ENCODE measurements at places on chromosomes 1 and 21.

DNA sequence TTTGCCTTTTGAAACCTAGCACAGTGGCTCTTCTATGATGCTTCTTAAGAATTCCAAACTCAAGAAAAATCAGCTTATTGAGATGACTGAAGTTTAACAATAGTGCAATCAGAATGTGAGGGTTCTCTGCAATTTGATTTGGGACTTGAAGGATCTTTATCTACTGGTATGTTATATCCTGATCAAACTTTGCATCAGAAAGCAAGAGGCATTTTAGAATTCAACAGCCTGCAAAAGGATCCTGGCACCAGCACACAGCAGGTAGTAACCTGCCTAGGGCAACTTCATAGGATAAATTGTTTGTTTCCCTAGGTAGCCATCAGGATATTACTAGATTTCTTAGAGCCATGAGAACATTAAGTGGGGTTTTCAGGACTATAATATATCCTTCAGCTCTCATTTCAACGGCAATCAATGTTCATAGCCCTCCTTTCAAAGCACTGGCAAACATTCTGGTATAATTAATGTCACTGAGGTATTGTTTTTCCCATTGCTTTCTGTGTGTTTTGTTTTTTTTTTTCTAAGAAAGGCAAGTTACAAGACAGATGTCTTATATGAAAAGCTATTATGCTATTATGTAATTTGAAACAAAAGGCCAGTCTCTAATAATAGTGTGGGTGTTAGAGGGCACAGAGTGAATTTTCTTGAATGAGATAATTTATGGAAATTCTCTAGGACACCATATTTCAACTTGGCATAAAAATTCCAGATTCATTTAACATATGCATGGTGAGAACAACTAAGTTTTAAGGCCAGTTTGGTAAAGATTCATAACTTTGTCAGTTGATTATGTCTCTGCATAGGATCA lies 34.5 kb downstream of the NTNG1 start:
- DNase-seq = no peak

GRCh38 chr1:49351768-49352167 lies 575.1 kb upstream of the BEND5 start:
- no peak for DNase-seq

DNA sequence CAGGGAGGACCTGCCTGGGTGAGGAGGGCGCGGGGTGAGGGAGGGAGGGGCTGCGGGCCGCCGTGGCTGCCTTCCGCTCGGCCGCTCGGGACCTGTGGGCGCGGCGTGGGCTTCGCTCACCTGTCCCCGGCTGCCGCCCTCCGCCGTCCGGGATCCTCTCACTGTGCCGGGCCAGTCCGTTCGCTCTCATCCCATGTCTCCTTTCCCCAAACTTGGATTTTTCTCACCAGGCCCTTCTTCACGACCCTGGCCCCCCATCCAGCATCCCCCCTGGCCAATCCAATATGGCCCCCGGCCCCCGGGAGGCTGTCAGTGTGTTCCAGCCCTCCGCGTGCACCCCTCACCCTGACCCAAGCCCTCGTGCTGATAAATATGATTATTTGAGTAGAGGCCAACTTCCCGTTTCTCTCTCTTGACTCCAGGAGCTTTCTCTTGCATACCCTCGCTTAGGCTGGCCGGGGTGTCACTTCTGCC lies 362 bp downstream of the ZBTB48 start:
- DNase-seq = no peak

- DNase-seq = no peak
These were observed 2.9 kb downstream of the QSOX1 start for GRCh38 chr1:180157576-180158057.

GRCh38 chr1:50208756-50209155 lies 100.0 kb downstream of the ELAVL4 start:
- DNase-seq = no peak

DNA sequence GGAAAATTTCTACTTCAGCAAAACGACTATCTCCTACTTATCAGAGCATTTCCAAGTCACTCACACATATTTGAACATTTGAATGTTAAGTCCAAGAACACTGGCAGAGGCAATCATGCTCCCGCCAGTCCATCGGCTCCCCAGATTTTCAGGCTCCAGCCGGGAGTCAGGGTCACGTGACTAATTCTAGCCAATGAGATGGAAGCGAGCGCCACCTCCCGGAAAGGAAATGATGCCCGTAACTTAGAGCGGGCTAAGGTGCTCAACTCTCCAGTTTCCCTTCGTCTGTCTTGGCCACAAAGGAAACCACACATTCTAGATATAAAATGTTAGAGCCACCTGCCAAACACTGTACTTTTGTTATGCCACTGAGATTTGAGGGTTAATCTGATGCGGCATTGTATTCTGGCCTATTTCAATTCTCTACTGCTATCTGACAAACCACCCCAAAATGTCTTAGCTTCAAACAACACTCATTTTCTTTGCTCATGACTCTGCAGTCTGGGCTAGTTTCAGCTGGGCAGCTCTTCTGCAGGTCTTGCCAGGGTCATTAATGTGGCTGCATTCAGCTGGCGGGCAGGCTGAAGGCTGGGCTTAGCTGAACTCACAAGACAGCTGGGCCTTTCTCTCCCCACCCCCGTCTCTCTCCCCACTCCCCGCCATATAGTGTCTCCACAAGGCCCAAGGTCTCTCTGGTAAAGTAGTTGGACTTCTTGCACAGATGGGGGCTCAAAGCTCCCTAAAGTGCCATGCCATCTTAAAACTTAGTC lies 16.5 kb upstream of the LHX4 start:
- no peak for DNase-seq

- DNase-seq = no peak
These were observed 1.7 kb downstream of the WASF2 start for GRCh38 chr1:27487966-27488884.

DNA sequence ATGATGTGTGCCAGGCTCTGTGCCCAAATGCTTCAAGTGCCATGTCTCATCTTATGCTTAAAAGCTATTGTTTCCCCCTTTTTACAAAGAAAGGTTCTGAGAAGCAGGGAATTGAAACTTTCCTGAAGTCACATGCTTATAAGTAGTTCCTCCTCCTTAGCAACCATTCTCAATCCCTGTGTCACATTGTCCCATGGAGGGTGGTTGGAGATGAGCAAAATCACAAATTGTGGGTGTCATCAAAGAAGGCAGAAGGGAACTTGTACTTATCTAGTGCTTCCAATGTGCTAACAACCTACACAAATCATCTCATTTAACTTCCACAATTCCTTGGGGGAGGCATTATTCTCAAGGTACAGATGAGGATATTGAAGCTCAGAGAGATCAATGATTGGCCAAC lies 10.1 kb upstream of the ERICH3 start:
- DNase-seq = no peak

DNA sequence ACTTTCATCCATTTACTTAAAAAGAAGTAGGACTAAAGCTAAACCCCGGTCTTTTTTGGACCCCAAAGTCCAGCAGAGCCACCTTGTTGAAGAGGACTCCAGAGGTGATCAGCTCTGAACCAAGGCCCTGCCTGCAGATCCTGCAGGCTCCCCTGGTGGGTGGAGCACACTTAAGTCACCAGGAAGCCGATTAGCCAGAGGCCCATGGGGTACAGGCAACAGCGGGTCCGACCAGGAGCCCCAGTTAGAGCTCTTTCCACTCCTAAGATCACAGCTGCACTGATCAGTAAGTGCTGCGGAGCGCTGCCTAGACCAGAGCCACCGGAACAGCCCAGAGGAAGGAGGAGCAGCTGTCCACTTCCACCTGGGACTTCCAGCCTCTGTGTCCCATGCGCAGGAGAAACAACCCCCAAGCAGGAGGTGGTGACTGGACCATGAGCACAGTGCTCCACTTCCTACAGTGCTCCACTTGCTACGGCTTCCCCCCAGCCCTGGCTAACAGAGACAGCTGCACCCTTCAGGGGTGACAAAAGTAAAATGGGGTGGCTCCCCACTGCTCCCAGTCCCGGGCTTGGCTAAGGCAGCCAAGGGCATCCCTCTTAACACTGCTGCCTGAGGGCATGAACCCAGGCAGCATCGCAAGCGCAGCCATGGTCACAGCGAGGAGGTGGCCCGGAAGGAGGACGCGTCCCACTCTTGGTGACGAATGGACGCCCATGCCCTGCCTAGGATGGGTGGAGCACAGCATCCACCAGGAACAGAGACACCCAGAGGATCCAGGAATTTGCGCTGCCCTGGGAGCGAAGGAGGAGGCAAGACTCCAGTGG lies 58.0 kb downstream of the NPHP4 start:
- no peak for DNase-seq

GRCh38 chr1:56586502-56586901 lies 7.1 kb upstream of the PLPP3 start:
- DNase-seq = no peak

DNA sequence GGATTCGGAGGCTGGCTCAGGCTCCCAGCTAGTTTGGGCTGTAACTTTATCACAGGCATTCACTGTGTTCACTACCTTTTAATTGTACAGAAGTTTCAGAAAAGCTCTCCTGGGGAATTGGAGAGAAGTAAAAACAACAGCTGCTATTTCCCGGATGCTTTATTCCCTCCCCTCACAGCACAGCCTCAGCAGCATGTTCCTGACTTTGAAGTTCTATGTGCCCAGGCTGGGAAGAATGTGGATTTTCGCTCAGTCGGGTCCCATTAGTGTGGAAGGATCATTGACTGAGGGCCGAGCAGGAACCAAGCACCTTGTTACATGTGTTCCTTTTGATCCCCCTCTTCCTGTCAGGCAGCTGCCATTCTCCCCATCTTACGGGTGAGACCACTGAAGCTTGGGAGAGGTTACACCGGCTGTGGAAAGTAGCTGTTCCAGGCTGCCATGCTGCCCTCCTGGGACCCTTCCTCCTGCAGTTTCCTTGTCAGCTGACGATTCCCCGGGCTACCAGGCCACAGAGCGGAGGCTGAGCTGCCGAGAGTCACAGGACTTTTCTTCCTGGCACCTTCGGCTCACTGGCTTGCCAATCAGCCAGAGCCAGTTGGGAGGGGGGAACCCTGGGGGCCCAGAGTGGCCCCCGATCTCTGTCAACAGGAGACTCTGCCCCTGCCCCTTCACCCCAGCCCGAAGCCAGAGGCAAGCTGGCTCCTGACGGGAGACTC lies 223.1 kb upstream of the TMEM51 start:
- DNase-seq = no peak

- no peak for DNase-seq
These were observed 33.5 kb upstream of the DPT start for GRCh38 chr1:168762473-168762872.

GRCh38 chr1:38028671-38029070 lies 16.1 kb downstream of the UTP11 start:
- DNase-seq = no peak

- no peak for DNase-seq
These were observed 121.4 kb upstream of the GORAB start for GRCh38 chr1:170410401-170411166.

DNA sequence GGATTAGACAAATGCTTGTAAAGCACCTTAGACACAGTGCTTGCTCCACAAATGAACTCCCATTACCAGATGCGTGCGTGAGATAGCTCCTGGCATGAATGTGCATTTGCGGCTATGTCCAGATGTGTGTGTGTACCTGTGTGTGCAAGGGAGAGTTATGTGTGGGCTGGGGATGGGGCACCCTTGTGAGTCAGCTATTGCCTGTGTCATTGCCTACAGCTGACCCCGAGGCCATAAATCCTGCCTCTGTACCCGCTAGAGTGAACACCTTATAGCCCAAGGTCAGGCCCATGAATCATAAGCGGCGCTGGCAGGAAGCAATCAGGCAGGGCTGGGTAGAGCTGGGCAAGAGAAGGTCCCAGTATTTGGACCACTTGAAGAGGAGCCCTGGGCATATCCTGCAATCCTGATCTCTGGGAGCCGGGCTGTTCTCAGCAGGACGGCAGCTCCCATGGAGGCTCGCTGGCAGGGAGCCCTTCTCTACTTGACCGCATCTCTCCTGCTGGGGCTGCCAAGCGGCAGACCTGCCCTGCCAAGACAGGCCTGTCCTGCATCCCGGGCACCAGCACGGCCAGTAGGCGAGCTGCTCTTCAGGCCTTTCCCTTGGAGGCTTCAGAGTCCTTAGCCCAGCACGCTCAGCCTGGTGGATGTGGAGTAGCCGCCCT lies 86.4 kb downstream of the TMEM53 start:
- no peak for DNase-seq

DNA sequence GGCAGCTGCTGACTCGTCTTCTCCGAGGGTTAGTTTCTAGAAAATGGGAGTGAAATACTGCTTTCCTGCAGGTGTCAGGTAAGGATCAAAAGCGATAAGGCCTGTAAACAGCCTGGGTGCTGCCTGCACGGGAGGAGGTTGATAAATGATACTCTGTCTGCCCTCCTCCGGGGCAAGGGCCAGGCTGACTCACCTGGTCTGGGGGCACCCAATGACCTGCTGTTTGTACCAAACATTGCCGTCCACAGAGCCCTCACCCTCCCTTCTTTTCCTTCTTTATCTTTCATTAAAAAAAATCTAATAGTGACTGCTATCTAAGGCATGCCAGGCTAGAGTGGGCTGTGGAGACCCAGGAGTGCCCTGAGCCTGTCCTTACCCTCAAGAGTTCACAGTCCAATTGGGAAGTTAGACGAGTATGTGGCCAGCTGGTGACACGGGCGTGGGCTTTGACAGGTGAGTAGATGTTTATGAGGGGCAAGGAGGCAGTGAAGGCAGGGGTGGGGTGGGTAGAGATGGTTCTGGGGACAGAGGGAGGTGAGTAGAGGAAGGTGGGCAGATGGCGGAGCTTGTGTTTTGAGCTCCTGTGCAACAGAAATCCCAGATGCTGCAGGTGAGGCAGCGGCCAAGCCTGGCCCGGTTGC lies 16.2 kb downstream of the EDN2 start:
- DNase-seq = no peak

GRCh38 chr1:16369821-16370220 lies 2.8 kb downstream of the SZRD1 start:
- DNase-seq = no peak

DNA sequence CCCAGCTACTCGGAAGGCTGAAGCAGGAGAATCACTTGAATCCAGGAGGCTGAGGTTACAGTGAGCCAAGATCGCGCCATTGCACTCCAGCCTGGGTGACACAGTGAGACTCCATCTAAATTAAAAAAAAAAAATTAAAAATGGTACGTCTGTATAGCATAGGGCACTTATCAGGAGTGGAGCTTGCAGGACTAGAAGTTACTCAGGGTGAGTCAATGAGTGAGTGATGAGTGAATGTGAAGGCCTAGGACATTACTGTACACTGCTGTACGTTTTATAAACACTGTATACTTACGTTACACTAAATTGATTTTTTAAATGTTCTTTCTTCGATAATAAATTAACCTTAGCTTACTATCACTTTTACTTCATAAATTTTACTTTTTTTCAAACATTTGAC lies 183.6 kb downstream of the NR5A2 start:
- no peak for DNase-seq

DNA sequence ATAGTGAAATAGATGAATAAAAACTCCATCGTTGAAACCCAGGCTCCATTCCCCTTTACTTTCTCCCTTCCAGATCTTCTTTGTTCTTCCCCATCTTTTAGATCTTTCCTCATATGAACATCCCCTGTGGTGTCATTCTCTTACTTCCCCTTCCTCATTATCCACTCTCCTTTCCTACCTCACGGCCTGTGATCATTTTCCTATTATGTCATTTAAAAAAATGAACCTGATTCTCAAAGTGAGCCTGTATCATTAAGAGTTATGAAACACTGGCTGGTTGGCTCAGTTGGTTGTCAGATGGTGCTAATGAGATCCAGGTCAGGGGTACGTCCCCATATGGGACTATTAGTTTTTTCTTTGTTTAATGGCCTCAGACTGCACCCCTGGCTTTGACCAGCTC lies 38.3 kb downstream of the TCEANC2 start:
- no peak for DNase-seq

GRCh38 chr1:83718338-83718737 lies 280.6 kb downstream of the TTLL7 start:
- no peak for DNase-seq

- DNase-seq = no peak
These were observed 19.9 kb upstream of the PTCH2 start for GRCh38 chr1:44862829-44863401.

- no peak for DNase-seq
These were observed 9.1 kb upstream of the CREG1 start for GRCh38 chr1:167562702-167563101.
